ENCODE measurements at places on chromosomes 2 and 18. TPM values are rescaled to one million over a fixed set of nuclear protein-coding genes. Genes with fewer than 3 reads are reported as not detected.

- no peak for DNase-seq
These were observed 236.8 kb upstream of the FAM98A start for GRCh38 chr2:33835911-33836310.

DNA sequence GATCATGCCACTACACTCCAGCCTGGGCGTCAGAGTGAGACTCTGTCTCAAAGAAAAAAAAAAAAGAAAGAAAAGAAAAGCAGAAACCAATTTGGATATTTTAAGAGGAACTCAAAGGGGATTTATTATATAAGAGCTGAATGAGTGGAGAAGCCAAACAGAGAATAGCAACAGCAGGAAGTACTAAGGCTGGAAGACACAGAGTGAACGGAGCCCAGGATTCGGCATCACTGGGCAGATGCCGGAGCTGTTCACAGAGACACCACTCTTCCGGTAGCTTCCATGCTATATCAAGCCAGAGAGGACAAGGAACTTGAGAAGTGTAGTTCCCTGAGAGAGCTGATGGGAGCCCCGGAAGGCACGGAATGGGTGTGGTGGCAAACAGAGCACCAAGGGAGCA, 47.0 kb upstream of the CABLES1 start:
- DNase-seq = no peak

The CD8A gene
- polyA plus RNA-seq = 0.27 TPM

The ANKRD53 gene
- 0.68 TPM for polyA plus RNA-seq

The MFSD6 gene
- 13.2 TPM for polyA plus RNA-seq

Data from left renal cortex interstitium (tissue), 4 donors.